ENCODE measurements at places on chromosomes 7 and 10. TPM values are rescaled to one million over a fixed set of nuclear protein-coding genes. Genes with fewer than 3 reads are reported as not detected.

The SORBS1 gene
- 72.9 TPM for total RNA-seq

The LRMDA gene
- 14.8 TPM for total RNA-seq

The STEAP1 gene
- total RNA-seq: 10.2 TPM

The PRLHR gene
- not detected for total RNA-seq

The CH25H gene
- total RNA-seq: 0.99 TPM

The MMP21 gene
- 1.2 TPM for total RNA-seq

The FAM237B gene
- not detected for total RNA-seq

The PIP gene
- total RNA-seq: not detected

The PLAU gene
- 8.1 TPM for total RNA-seq

The SYCE1 gene
- total RNA-seq: not detected

The CAMK2B gene
- 39.1 TPM for total RNA-seq

The UNC5B gene
- 10.9 TPM for total RNA-seq

The CALHM3 gene
- total RNA-seq: not detected

The GIMAP5 gene
- total RNA-seq: 14.8 TPM

The PYROXD2 gene
- total RNA-seq: 5.9 TPM

The TMED4 gene
- total RNA-seq: 405 TPM

The KLLN gene
- 0.55 TPM for total RNA-seq

The OR2A12 gene
- total RNA-seq: not detected

The ADAM22 gene
- total RNA-seq: 42.2 TPM

The GOLGA7B gene
- total RNA-seq: 2.2 TPM

The FAM20C gene
- 24.7 TPM for total RNA-seq

The TDRD1 gene
- total RNA-seq: 0.38 TPM

The NCF1 gene
- 1.6 TPM for total RNA-seq

The PNLIPRP2 gene
- total RNA-seq: not detected

The SLC16A12 gene
- 4.4 TPM for total RNA-seq

The ABCC2 gene
- 3.4 TPM for total RNA-seq

The SCD gene
- 84.2 TPM for total RNA-seq

The IKZF1 gene
- total RNA-seq: 4.4 TPM

The DMTF1 gene
- total RNA-seq: 232 TPM

The TNS3 gene
- total RNA-seq: 74.2 TPM

The AASS gene
- 53.1 TPM for total RNA-seq
